ENCODE measurements at places on chromosomes 3 and 15. TPM values are rescaled to one million over a fixed set of nuclear protein-coding genes. Genes with fewer than 3 reads are reported as not detected.

SERINC4 gene
- total RNA-seq = 0.51 TPM

ITIH1 gene
- total RNA-seq = not detected

SATB1 gene
- total RNA-seq = 56.5 TPM

AADACL2 gene
- not detected for total RNA-seq

TTLL13 gene
- not detected for total RNA-seq

LRRK1 gene
- 2.0 TPM for total RNA-seq

SH3GL3 gene
- not detected for total RNA-seq

PLA2G4E gene
- total RNA-seq = not detected

FMN1 gene
- total RNA-seq = 5.5 TPM

PCOLCE2 gene
- 101 TPM for total RNA-seq
